HuH-7 (cell line): ENCODE measurements at places on chromosomes 11 and 22.

DNA sequence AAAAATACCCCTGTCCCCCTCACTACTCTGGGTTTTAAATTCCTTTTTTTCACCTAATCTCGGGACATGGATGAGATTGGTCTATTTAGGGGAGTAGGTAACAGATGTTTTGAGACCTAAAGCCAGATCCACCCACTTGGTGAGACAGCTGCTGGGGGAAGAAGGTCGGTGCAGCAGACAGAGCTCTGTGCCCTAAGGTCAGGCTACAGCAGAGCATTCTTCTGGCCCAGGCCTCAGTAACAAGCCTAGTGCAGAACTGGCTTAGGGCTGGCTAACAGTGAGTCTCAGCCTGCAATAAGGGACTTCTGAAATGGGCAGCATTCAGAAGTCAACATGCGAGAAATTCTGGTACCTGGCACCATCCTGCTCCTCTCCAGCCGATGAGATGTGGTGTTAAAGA is 444.9 kb upstream of the KIRREL3 start:
- DNase-seq: no peak

- DNase-seq: no peak
These were observed 4.4 kb downstream of the PGGHG start for GRCh38 chr11:293271-293851.

GRCh38 chr11:110318638-110319404 is 22.4 kb upstream of the RDX start:
- no peak for DNase-seq

DNA sequence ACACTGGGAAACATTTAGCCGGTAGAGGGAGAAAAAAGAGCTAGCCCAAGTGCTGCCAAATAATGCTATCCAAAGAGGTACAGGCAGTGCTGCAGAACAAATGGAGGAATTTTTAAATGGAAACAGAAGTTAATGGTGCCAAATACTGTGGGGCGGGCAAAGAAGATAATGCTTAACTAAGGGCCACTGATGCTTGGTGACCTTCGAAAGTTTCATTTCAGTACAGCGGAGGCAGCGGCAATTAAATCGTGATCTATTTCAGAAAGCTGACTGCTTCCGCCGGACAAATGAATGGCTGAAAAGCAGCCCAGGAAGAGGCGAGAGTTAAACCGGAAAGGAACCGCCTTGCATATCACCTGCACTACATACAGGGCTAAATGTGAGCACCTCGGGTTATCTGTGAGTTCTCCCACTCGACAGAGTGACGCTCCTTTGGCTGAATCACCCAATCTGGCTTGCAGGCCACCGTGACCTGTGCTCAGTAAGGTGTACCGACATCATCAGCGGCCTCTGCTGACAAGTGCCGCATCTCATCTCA is 42.1 kb downstream of the CADM1 start:
- no peak for DNase-seq

- no peak for DNase-seq
These were observed 138.0 kb downstream of the TRPC6 start for GRCh38 chr11:101445761-101446160.

DNA sequence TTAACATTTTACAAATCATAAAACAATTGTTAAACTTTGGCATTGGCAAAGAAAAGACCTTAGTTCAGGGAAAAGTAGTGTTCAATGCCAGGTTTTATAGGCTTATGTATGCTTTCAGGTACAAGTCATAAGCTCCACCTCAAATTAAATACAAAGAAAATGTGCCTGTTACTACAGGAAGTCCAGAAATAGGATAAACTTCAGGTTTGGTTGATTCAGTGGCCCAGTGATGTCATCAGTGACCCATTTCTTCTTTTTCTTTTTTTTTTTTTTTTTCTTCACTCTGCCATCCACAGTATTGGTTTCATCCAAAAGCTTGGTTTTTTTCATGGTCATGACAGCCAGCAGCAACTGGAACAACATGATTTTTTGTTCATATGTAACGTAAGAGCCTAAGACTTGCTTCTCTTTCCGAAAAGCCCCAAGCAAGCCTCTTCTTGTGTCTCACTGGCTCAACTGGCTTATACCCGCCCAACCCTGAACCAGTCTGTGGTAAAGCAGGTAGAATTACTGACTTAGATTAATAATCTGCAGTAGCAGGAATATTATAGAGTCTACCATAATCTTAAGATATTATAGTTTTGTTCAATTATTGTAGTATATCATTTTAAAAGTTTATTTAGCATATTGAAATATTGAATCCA is 46.2 kb downstream of the TTC17 start:
- no peak for DNase-seq

DNA sequence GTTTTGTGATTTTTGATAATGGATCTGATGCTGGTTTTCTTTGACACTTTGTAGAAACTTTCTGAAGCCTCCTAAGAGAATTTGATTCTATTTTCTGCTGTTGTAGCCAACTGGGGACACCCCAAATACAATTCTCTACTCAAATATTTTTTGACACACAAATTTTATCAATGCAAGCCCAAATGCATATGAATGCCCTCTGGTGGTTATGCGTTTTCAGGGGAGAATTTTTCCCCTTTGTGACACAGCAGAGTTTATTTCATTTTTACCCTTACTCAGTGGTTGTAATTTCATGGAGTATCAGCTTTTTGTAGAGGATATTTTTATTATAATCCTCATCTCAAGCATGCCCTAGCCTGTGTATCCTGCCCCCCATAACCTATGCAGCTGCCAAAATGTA is 44.7 kb upstream of the MTMR2 start:
- DNase-seq: peak; percentile 2

GRCh38 chr11:73177380-73177777 is 35.3 kb upstream of the FCHSD2 start:
- DNase-seq: no peak

DNA sequence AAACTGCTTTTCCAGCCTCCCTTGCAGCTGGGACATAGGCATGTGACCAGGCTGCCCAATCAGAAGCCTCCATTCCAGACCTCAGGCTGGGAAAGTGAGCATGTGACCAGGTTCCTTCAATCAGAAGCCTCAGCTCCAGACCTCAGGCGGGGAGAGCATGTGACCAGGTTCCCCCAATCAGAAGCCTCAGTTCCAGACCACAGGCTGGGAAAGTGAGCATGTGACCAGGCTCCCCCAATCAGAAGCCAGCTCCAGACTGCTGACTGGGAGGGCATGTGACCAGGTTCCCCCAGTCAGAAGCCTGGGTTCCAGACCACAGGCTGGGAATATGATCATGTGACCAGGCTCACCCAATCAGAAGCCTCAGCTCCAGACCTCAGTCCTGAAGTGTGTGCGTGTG is 11.7 kb upstream of the IL2RB start:
- DNase-seq: no peak

GRCh38 chr22:32158712-32159533 is at the start of gene C22orf42:
C22orf42 (minus strand) TSS chr22:32159303; CDS start chr22:32159215, 88 bp downstream.
- no peak for DNase-seq

DNA sequence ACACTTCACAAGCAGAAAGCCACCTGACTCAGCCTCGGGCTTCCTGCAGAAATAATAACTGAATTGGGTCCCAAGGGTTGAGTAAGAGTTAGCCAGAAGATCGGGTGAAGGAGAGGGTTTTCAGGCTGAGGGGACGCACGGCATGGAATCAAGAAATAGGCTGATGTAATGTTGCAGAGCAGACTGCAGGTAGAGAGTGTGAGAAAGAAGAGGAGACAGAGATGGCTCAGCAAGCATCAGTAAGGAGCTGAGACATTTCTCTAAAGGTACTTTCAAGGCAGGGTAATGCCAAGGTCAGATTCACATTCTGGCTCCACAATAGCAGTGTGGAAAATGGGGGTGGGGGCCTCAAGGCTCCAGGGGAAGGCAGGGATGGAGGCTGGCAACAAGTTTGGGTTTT is 18.6 kb downstream of the HIRA start:
- DNase-seq: no peak

GRCh38 chr11:129484068-129484467 is 108.4 kb downstream of the BARX2 start:
- DNase-seq: no peak

- DNase-seq: no peak
These were observed 88.4 kb downstream of the MORC2 start for GRCh38 chr22:30880181-30880601.

- no peak for DNase-seq
These were observed 64.1 kb upstream of the BIRC3 start for GRCh38 chr11:102253020-102253715.

DNA sequence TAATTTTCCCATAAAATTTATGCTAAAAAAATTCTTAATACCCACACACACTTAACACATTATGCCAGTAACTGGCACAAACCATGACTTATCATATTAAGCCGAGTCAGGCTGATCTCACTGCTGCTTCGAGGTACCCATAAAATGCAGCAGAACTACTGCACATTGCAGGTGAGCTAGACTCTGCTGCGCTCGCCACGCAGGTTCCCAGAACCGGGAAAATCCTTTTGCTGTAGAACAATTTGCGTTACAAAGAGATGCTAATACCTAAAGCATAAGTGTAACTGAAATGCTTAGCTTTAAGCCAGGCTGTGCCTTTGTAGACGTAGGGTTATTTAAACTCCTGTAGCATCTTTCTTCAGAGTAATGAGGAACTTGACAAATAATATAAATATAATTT is 200.3 kb downstream of the MSANTD4 start:
- no peak for DNase-seq

GRCh38 chr11:77201991-77202841 is 74.2 kb downstream of the MYO7A start:
- no peak for DNase-seq

GRCh38 chr11:75400146-75400865 is 988 bp downstream of the RPS3 start:
- no peak for DNase-seq

- DNase-seq: no peak
These were observed 28.4 kb upstream of the FADD start for GRCh38 chr11:70174547-70175235.

GRCh38 chr11:65899356-65900124 is 648 bp downstream of the FOSL1 start:
- DNase-seq: no peak
